Brain (organoid and tissue), 16 donors: ENCODE measurements at places on chromosomes 4 and X.

DNA sequence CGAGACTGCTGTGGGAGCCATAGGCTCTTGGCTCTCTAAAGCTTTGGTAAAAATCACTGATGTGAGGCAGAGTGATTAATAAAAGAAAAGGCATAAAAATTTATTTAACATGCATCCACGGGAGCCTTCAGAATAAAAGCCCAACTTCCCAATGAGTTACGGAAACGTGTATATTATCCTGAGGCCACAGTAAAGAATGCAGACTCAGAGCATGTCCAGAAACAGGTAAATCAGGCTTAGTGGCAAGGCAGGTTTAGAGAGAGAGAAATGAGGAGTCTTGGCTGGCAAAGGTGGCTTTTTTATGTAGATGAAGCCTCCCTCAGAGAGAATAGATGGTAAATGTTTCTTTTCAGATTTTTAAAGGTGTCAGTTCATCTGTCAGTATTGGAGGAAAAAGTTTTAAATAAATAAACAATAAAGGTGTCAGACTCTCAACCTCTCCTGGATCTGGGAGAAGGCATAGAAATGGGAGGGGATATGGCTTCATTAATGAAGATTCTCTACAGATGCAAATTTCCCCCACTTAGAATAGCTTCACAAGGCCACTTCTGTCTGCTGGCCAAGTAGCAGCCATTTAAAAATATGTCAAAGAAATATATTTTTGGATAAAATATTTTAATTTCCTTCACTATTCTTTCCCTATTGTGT, 24.0 kb downstream of the C4orf51 start:
- DNase-seq, result no peak

DNA sequence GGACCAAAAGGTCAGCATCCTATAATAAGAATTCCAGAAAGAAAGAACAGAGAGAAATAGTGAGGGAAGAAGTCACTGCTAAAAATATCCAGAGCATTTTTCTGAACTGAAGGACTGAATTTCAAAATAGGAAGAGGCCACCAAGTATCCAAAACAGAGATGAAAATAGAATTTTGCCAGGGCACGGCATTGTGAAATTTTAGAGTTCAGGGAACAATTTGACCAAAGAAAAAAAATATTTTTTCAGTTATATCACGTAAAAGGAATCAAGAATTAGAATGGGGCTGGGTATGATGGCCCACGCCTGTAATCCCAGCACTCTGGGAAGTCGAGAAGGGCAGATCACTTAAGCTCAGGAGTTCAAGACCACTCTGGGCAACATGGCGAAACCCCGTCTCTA, 65.4 kb downstream of the FGFBP1 start:
- no peak for DNase-seq

DNA sequence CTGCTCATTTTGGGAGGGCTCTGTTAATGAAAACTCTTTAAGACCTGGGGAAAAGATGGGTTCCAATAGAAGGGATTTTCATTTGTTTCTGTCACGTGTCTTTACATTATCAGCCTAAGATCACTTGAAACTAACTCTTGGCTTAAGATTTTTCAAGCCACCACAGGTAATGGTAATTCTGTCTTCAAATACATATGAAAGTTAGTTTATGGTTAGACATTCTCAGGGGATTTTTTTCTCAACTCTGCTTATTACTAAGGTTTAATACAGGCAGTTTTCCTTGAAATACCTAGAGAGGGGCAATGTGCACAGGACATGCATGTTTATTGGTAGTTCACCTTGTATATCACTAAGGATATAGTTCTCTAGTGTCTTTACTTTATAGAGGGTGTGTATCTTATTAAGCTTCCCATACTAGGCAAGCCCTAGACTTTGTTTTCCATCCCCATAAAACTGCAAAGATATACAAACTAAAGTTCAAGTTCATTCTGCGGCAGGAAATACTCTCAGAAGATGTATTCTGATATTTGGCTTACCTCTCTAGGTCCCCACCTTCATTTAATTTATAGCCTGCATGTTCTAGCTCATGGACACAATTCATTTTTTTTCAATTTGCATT, 38.2 kb upstream of the MYOZ2 start:
- DNase-seq, result no peak

DNA sequence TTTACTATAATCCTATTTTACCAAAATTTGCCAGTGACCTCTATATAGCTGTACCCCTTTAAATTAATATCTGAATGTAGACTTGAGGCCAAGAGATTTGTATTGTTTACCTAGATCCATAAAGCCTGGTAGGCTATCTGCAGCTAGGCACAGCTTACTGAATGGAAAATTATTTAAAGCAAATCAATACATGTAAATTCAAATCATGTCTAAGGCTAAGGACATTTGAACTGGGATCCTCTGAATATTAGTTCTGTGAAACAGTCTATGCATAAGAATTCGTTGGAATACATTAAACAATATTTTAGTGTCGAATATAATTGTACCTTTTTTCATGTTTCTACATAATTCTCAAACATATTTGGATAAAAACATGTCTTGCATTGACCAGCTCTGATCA, 1.6 kb downstream of the UGT2A3 start:
- DNase-seq, result no peak

- DNase-seq, result peak; percentile 13
These were observed 787.4 kb upstream of the GALNTL6 start for GRCh38 chr4:171025776-171026175.

GRCh38 chrX:10404436-10404835, 215.9 kb downstream of the MID1 start:
- no peak for DNase-seq

DNA sequence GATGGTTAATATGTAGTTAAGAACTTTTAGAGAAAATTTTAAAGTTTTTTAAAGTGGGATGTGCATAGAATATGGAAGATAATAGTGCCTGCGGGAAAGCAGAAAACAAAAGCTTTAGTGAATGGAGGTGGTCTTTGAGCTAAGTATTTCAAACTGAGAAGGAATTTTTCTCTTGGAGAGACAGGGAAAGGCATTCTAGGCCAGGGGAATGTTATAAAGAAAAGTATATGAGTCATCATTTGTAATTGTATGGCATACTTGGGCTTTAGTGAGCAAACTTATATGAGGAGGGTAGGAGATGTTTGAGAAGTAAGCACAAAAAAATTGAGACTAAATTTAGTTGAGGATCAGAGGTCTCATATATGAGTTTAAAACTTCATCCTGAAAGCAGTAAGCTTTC, 467.0 kb downstream of the PPARGC1A start:
- DNase-seq, result no peak

GRCh38 chr4:165379678-165380064, 863 bp downstream of the CPE start:
- DNase-seq, result peak; percentile 85

DNA sequence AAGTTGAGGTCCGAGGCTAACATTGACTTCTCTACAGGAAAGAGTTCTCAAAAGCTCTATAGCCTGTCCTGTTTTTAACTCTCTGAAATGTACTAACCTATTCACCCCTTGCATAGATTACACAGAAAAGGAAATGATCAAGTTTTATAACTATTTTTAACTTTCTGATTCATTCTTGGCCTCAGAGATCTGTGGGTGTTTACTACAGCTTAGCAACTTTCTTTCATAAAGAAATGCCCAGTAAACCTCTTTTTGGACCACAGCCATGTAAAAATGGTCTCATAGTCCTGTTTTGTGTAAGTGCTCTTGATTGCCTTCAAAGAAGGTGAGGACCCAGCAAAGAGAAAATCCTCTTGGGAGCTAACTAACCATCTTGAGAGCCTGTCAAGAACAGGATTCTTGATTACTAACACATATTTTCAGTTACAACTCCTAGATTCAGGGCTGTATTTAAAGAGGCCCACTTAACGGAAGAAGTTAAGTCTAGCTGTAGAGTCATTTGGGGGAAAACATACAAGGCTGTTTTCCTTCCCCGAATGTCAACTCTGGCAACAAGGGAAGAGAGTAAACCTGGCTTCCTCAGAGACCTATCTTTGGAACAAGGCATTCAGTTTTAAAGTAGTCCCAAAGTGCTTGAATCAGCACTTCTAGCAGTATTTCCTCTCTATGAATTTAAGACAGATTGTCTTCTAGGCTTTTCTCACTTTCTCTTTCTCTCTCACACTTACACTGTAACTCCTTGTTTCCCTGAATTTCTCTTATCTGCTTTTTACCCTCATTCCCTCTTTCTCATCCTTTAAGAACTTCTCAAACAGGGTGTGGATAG, 78.2 kb downstream of the IL21 start:
- no peak for DNase-seq

GRCh38 chr4:142405021-142405694, 440.9 kb downstream of the INPP4B start:
- peak; percentile 20 for DNase-seq

GRCh38 chr4:142404191-142404611, 441.9 kb downstream of the INPP4B start:
- no peak for DNase-seq

GRCh38 chr4:64062991-64063390, 346.3 kb downstream of the TECRL start:
- DNase-seq, result no peak

- DNase-seq, result no peak
These were observed 11.6 kb downstream of the VEGFC start for GRCh38 chr4:176780995-176781738.

- no peak for DNase-seq
These were observed 88.0 kb upstream of the MAGEB18 start for GRCh38 chrX:26050099-26050498.

- no peak for DNase-seq
These were observed 64.7 kb downstream of the SLC7A11 start for GRCh38 chr4:138177278-138177968.

GRCh38 chr4:123257591-123257990, 139.0 kb upstream of the SPRY1 start:
- DNase-seq, result no peak

- DNase-seq, result no peak
These were observed 618 bp upstream of the FOXO4 start for GRCh38 chrX:71095033-71095432.

DNA sequence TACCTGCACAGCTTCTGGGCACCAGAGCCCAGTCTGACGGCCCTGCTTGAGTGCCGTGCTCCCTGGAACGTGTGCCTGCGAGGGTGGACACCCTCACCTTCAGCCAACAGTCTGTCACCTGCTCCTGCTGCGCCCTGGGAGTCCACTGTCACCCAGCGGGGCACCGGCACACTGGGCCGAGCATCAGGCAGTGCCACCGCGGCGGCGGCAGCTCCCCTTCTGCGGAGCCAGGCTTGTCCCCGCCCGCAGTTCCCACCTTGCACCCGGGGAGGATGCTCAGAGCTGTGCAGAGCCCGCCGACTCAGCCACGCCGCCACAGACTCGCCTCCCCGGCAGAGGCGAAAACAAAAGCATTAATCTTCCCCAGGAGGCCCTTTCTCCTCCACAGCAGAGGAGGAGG, 86.8 kb downstream of the ABLIM2 start:
- DNase-seq, result no peak

DNA sequence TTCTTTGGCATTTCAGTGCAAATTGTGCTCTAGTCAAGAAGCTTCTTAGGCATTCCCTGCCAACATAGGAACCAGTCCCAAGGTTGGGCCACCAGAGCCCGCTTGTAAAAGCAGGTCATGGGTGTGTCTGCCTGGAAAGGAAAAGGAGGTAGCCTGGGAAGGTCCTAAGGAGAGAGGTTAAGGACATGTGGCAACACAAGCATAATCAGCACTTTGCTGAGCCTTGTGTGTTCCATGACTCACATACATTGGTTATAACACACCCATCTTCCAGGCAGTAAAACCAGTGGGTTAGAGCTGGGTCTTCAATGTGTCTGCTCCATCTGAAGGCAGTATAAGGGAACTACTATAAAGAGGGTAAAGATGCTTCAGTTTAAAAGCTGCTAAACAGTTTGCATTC, 165.0 kb downstream of the FHIP1A start:
- no peak for DNase-seq

DNA sequence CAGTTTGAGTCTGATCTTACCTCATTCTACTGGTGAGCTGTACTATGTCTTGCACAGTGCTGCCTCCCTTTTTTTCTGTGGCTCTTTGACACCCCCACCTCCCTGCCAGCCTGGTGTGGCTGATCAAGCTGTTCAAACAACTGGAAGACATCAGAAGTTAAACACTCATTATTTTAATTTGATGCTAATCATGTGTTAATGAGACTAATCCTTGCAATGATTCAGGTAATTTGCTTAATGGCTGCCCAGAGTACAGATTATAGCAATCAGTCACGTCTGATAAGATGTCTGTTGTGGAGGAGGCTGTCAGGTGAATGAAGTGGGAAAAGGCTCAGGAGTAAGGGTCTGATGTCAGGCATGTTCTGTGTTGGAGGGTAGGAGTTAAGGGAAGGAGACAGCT, 87.4 kb upstream of the GK2 start:
- DNase-seq, result peak; percentile 77

- no peak for DNase-seq
These were observed 1.1 kb upstream of the PDLIM3 start for GRCh38 chr4:185536411-185536709.

DNA sequence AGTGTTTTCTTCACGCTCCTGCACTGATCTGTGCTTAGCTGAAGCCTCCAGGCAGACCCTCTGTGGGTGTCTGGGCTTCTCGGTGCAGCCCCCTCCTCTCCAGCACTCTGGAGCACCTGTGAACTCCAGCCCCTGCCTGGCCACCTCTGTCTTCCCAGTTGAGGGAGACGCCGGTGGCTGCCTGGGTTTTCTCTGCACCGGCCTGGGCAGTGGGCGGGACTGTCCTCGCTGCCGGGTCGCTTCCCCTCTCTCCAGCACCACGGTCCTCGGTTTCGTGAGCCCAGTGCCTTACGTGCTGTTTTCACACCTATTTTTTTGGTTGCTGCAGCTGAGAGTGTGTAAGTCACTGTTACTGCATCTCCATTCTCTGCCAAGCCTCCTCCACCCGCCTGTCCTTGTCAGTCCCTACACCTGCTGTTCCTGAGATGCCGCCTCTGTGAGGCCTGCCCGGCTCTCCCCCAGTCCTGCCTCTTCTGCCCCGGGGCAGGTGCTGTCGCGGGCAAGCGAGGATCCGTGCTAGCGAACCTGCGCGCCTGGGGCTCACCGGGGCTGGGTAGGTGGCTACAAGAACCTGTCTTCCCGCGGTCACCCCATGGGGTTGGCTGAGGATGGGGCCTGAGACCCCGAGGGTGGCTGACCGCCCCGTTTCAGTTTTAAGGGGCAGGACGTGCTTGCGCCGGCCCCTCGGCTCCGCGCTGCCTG, 2.4 kb upstream of the FGFRL1 start:
- DNase-seq, result no peak

GRCh38 chrX:133921764-133922389, 63.5 kb downstream of the GPC3 start:
- no peak for DNase-seq

DNA sequence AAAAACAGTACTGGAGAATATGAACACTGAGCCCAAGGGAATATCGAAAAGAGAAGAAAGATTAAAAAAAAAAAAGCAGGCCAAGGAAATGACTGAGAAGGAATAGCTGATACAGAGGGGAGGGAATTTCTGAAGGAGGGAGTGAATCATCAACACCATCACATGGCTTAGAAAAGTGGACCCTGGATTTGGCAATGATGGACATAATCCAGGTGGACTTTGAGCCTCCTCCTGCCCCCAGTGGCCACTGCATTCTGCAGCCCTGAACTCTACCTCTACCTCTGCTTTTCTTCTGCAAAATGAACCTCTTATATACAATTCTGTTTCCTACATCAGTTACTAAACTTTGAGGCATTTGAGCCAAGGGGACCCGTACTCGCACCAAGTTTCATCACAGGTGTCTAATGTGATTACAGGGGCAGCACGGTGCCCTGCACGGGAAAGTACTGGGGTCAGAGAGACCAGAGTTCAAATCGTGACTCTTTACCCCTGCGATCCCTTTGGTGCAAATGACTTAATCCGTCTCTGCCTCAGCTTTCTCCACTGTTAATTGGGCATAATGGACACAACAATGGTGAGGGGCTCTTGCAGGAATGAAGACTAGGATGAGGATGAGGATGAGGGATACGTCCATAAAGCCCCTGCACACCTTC, 1.1 kb downstream of the OCIAD2 start:
- no peak for DNase-seq

GRCh38 chr4:147594107-147594506, 23.1 kb upstream of the TMEM184C start:
- DNase-seq, result no peak
